Activated CD4-positive, alpha-beta T cell treated with anti-CD3 and anti-CD28 coated beads, Interleukin-10, Interleukin-2, amounts not matched to agents 100 ng/mL and 50 ng/mL, durations not matched to agents 16 hours and 8 hours (primary cell): ENCODE measurements at places on chromosomes 4 and X.

GRCh38 chrX:29687687-29688086, 527.7 kb upstream of the MAGEB2 start:
- no peak for DNase-seq

DNA sequence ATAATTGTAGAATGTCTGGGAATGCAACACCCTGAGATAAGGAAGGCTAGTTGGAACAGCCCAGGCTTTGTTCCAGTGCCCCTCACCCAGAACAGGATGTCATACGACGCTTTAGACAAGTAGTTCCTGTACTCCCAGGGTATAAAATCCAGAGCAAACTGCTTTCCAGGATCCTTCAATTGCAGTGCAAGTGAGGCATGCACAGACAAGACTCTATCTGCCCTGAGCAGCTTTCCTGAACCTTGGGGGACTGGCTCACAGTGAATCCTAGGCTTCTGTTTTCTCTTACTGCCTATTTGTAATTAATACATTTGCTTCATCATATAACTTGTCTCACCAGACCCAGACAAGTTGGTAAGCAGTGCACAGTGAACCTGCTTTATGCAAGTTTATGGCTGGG, 48.4 kb upstream of the IL9R start:
- DNase-seq = no peak

- DNase-seq = no peak
These were observed 15.0 kb upstream of the SH3TC1 start for GRCh38 chr4:8184061-8184460.

GRCh38 chrX:34875204-34875603, 67.4 kb upstream of the FAM47B start:
- DNase-seq = no peak
